ENCODE measurements at places on chromosomes 2 and 18.

DNA sequence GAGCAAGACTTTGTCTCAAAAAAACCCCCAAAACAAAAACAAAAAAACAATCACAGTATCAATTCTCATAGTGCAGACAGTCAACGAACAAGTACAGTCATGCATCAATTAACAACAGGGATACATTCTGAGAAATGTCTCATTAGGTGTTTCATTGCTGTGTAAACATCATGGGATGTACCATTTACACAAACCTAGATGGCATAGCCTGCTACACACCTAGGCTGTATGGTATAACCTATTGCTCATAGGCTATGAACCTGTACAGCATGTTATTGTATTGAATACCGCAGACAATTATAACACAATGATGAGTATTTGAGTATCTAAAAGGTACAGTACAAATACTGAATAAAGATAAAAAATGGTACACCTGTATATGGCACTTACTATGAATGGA, 67.8 kb upstream of the LMAN1 start:
- no peak for DNase-seq

GRCh38 chr2:193446967-193447366, 1252.2 kb upstream of the TMEFF2 start:
- DNase-seq = no peak

DNA sequence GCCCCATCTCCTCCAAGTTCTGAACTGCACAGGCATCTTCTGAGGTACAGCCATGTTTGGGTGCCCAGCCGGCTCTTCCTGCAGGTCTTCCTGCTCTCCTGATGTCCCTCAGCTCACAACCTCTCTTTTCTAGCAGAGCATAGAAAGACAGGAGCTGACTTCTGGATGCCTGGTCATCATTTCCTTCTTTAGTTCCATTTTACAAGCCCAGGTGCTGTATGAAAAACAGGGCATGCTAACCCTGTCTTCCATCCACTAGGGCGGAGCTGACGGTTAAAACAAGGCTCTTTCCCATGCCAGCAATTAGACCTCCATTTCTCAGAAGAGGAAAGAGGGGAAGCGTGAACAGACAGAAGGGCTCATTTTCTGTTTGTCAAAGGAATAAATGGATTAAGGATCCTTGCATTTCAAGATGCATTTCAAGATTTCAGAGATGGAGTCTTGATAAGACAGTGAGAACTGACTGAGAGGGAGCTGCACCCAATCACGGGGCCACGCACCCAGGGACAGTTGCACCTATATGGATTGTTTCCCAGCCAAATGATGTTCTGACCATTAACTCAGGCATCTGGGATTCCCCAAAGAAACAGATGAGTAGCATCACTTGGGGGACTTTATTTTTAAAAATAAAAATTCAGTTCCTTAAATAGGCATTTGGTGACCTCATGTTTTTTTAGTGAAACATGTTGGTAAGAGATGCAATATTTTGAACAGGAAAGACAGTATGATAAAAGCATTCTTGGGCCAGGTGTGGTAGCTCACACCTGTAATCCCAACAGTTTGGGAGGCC, 45.8 kb upstream of the EML6 start:
- no peak for DNase-seq

- no peak for DNase-seq
Observed at GRCh38 chr2:40489678-40489960, 37.7 kb upstream of the SLC8A1 start.

DNA sequence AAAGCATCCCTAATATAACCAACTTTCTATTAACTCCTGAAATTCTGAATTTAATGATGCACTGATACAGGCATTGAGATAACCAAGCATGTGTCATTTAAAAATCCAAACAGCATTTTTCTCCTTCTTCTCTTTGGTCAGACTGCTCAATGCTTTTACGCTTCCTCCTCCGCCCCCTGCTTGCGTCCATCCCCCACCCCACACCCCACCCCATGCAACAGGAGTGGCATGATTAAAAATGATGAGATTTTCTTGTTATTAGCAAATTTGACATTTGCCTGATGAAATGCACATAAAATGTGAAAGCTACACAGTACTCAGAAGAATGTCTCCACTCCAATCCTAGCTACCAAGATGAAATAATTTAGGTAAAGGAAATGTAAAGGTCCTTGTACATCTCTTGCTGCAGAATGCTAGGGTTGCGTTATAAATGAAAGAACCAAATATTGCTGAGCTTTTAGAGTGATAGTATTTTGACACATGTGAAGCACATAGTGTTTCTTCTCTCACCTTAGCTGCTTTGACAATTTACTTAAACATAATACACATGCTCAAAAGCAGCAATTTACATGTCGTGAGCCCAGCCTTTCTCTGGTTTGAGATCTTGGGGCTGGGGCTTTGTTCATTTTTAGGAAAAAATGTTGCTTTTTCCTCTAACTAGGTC, 263.8 kb downstream of the MEIS1 start:
- DNase-seq = no peak

GRCh38 chr2:44055229-44055628, 59.4 kb upstream of the LRPPRC start:
- no peak for DNase-seq

DNA sequence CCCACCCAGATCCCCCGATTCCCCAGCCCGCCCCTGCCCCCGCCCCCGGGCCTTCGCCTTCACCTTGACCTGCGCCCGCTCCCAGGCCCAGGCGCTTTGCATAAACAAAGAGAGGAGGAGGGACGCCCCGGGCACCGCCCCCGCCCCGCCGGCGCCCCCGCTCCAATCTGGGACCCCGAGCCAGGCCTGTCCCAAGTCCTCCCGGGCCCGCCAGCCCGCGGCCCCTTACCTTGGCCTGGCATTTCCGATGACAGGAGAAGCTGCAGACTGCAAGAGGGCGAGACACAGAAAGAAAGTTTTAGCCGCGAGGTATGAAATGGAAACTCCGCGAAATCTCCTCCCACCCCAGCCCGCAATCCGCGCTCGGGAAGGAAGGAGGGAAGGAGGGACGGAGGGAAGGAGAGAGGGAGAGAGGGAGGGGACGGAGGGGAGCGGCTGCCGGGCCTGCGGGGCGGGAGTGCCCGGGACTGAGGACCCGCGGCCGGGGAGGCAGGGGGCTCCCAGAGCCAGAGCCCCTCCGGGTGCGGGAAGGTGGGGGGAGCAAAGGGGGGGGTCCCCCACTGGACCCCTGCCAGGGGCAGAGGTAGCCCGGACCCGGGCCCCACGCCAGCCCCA, 24.2 kb downstream of the TNS1 start:
- no peak for DNase-seq

- DNase-seq = no peak
Observed at GRCh38 chr2:17543131-17543660, 2.7 kb downstream of the VSNL1 start.

GRCh38 chr2:137039482-137040152, 274.3 kb downstream of the THSD7B start:
- no peak for DNase-seq

DNA sequence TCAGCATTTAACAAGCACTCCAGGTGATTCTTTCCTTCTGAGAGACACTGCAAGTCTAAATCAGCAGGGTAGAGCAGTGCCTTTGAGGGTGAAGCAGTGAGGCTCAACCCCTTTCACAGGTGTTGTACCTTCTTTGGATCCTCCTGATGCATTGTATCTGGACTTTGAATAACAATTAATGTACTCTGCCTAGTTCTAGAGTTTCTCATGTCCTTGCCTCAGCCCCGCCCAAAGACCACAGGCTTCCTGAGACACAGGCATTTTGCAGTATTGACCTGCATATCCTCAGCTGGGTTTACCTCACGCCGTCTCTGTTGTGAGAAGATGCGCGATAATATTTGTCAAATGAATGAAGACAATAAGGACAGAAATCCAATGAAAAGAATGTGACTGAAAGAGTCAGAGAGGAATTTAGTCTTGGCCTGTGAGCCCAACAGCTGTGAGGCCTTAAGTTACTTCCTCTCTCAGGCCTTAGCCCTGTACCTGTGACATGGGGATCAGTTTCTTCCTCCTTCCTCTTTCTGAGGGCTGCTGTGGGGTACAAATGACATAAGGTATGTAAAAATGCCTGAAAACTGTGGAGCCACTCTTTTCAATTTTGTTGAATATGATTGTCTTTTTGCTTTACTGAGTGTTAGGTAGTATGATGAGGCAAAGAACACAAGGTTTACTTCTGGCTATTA, 43.7 kb downstream of the WIPF1 start:
- DNase-seq = no peak

GRCh38 chr2:54575379-54575888, 119.3 kb downstream of the SPTBN1 start:
- DNase-seq = no peak

GRCh38 chr18:38450876-38451275, 885.3 kb upstream of the CELF4 start:
- no peak for DNase-seq

DNA sequence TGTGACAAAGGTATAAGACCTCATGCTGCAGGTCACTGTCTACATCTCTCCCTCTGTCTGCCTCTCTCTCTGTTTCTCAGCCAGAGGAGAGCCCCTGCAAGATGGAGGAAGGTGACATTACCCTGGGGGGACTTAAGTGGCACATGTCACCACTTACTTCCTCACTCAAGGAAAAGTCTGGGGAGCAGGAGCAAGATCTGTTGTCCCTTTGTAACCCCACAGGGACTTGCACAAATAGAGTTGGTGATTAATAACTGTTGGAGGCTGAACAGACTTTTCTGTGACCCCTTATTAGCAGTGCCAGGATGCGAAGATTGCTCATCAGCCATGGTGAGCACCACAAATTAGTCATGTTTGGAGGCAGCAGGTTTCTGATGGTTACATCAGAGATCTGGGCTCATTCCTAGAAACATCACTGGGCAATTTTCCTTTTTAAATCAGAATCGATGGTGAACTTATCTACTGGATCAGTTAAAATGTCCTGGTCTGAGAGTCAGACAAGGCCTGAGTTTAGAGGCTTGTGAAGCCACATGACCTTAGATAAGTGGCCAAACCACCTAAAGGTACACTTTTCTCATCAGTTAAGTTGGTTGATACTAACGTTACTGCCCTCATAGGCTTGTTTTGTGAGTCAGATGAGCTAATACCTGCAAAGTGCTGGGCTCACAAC, 81.2 kb upstream of the LTBP1 start:
- DNase-seq = no peak

DNA sequence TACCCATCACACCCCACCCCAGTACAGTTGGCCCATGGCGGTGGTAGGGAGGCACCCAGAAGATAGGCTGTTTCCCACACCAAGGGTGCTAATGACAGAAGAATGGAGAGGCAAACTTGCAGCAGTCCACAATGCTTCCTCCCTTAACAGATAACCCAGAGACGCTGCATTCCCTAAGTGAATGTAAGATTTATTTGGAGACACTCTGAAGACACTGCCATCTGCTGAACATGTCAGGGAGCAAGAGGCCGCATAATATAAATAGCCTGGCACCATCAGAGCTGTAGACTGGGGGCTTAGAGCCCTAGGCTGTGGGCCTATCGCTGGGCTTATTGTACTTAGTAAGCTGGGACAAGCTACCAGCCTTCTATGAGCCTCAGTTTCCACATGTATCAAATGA, 2.2 kb upstream of the IWS1 start:
- DNase-seq = no peak

DNA sequence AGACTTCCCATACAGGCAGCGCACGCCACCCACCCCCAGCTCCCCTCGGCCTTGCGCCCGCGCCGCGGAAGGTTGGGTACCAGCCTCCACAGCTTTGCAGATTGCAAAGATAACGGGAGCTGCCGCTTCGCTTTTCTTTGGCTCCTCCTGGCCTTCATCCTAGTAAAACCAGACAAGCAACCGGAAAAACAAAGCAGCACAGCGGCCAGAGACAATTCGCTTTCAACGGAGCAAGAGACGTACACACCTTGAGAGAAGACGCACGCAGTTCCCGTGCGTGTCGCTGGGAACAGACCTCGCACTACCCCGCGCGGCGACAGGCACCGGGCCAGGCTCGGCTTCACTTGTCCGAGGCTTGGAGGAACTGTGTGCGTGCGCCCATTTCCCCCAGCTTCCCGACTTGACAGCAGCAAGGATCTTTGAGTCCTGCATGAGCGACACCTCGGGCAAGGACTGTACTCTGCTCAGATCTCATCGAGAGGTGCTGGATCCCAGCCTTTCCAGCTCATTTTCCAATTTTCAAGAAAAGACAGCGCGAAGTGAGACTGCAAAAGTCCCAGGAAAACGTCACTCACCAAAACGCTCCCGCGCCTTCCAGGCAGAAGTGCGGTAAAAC, 964 bp downstream of the ZBTB7C start:
- no peak for DNase-seq

- no peak for DNase-seq
Observed at GRCh38 chr2:13289310-13289709, 572.6 kb downstream of the TRIB2 start.

DNA sequence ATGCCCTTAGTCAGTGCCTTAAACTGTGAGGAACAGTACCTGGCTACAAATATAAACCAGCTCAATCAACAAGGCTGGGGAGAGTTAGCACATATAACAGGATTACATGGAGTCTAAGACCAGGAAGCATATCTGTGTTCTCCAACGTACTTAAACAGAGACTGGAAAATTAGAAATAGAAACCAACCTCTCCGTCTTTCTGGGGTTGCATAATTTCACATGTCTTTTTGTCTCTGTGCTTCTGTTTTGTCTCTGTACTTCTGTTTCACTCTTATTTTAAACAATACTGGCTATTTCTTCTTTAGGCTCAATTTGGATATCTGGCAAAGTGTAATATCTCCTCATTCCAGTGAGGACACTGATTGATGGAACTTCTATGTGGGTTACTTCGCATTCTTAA, 749.0 kb upstream of the ZEB2 start:
- no peak for DNase-seq

DNA sequence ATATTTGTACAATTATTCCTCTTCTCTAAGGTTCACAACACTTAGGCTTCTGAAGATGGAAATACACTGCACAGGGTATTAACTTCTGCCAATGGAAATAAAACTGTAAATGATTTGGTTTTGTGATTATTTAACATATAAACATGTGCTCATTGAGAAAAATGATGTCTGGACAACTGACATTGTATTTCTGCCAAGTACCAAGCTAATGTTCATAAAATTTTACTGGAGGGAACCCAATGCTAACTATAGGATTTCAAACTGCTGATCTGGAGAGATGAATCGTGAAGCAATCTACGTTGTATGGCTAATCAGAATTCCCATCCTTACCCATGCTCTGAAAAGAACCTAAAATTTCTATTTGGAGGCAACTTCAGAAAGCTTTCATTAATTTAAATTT, 279.7 kb downstream of the NRXN1 start:
- DNase-seq = no peak

DNA sequence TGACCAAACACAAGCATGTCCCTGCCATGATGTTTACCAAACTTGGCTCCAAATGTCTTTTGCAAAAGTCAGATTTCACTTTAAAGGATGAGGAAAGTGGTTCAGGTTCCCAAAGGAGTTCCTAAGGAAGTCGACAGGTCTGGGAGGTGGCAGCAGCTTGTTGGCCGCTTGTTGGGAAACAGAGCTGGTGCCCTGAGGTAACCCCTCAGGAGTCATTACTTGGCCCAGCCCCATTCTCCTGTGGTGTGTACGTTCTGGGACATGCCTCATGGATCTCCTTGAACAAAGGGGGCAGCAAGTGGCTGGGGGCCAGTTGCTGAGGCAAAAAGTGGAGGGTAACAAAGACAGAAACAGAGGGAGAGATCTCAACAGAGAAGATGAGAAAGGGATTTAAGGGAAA, 10.9 kb downstream of the TMBIM1 start:
- no peak for DNase-seq

GRCh38 chr2:50392185-50392584, 639.7 kb downstream of the NRXN1 start:
- DNase-seq = no peak
